ENCODE measurements at places on chromosomes 16 and 17. TPM values are rescaled to one million over a fixed set of nuclear protein-coding genes. Genes with fewer than 3 reads are reported as not detected.

The HP gene
- total RNA-seq = not detected

The HOXB9 gene
- total RNA-seq = 21.5 TPM

The SPEM3 gene
- not detected for total RNA-seq

The XYLT1 gene
- 18.7 TPM for total RNA-seq

The PEX12 gene
- 7.9 TPM for total RNA-seq

The CENPN gene
- total RNA-seq = 88.3 TPM

The ZNF207 gene
- 139 TPM for total RNA-seq

The MBTPS1 gene
- 79.0 TPM for total RNA-seq

- no peaks in the 10 kb centered on the region for H3K27me3 ChIP-seq
- no peak overlapping the region for H3K4me3 ChIP-seq
- no peak for DNase-seq
Observed at GRCh38 chr17:17552351-17553216, 38.9 kb downstream of the PEMT start.

- no peaks in the 10 kb centered on the region for H3K27me3 ChIP-seq
- H3K4me3 ChIP-seq = no peak overlapping the region
- H3K4me1 ChIP-seq = peaks cover 3% of the 10 kb centered on the region
- H3K36me3 ChIP-seq = peaks cover 34% of the 10 kb centered on the region
Observed at GRCh38 chr16:1346422-1347285, 5.0 kb downstream of the TSR3 start.

DNA sequence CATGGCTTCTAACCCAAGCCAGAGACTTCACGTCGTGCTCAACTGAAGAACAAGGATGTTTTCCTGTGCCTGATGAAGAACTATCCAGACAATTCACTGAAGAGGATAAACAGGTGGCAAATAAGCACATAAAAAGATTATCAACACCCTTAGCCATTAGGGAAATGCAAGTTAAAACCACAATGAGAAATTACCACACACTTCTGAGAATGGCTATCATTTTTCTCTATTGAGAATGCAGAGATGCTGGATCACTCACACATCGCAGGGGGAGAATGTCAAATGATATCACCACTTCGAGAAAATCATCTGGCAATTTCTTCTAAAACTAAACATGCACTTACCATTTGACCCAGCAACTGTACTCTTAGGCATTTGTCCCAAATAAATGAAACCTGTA lies 162.8 kb downstream of the IRX3 start:
- DNase-seq = no peak
- no peak overlapping the region for H3K27ac ChIP-seq
- H3K36me3 ChIP-seq = no peaks in the 10 kb centered on the region
- no peak overlapping the region for H3K4me3 ChIP-seq
- no peaks in the 10 kb centered on the region for H3K4me1 ChIP-seq

- no peaks in the 10 kb centered on the region for H3K36me3 ChIP-seq
- no peaks in the 10 kb centered on the region for H3K4me1 ChIP-seq
- no peak for DNase-seq
- no peaks in the 10 kb centered on the region for H3K27me3 ChIP-seq
- H3K4me3 ChIP-seq = no peak overlapping the region
Observed at GRCh38 chr16:1208239-1208830, 16.7 kb downstream of the TPSG1 start.

GRCh38 chr16:57123216-57123973 lies 31.0 kb downstream of the CPNE2 start:
- peaks cover 52% of the 10 kb centered on the region for H3K36me3 ChIP-seq
- no peaks in the 10 kb centered on the region for H3K4me1 ChIP-seq
- no peaks in the 10 kb centered on the region for H3K27me3 ChIP-seq
- no peak for DNase-seq

DNA sequence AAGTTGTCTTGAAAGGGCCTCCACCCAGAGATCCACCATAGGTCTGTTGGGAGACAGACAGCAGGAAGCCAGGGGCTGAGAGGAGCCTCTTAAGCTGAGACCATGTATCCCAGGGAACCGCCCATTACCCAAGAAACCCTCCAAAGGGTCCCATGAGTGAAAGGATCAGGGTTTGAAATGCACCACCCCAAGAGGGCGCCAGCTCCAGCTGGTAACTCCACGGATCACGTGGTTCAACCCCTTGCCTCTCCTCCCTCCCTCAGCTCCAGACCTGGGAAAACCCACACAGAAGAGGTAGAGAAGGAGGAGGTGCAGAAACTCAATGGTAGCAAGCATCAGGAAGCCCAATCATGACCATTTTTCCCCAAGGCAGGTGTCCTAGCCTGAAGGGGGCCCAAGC lies 148.7 kb downstream of the AIPL1 start:
- H3K27ac ChIP-seq = no peak overlapping the region
- no peaks in the 10 kb centered on the region for H3K27me3 ChIP-seq
- no peak overlapping the region for H3K4me3 ChIP-seq
- H3K36me3 ChIP-seq = no peaks in the 10 kb centered on the region
- DNase-seq = no peak
- no peaks in the 10 kb centered on the region for H3K4me1 ChIP-seq

DNA sequence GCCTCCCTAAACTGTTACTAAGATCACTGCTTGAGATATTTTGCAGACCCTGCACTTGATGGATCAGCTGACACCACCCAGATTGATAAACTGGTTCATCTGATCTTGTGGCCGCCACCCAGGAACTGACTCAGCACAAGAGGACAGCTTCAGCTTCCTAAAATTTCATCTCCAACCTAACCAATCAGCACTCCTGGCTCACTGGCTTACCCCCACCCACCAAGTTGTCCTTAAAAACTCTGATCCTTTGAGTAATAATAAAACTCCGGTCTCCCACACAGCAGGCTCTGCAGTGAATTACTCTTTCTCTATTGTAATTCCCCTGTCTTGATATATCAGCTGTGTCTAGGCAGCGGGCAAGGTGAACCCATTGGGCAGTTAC lies 174.8 kb downstream of the UTP18 start:
- no peaks in the 10 kb centered on the region for H3K36me3 ChIP-seq
- H3K4me3 ChIP-seq = no peak overlapping the region
- H3K27ac ChIP-seq = no peak overlapping the region
- H3K27me3 ChIP-seq = no peaks in the 10 kb centered on the region

DNA sequence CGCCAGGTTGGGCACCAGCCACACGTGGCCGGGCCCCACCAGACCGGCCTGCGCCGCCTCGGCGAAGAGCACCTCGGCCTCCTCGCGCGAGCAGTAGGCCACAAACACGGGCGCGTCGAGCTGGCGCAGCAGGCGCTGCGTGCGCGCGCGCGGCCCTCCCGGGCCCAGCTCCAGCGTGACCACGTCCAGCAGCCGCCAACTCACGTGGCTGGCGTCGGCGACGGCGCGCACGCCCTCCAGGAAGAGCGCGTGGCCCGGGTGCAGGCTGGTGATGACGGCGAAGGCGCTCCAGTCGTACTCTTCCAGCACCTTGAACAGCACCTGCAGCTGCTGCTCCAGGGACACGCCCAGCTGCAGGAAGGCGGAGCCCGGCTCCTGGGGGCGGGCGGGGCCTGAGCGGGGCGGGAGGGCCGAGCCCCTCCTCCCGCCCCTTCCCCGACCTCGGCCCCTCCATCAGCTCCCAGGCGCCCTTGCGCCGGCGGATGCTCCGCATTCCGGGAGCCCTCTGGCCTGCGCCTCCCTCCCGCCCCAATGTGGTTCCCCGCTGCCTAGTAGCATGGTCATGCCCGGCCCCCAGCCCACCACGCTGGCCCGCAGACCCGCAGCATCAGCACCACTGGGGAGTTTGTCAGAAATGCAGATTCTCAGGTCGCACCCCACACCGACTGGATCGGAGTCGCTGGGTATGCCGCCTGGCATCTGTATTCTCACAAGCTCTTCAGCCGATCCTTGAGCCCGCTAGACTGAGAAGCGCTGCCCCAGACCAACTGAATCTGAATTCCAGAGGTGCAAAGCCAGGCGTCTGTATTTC lies 7.2 kb downstream of the GRIN2C start:
- no peaks in the 10 kb centered on the region for H3K36me3 ChIP-seq
- peaks cover 24% of the 10 kb centered on the region for H3K27me3 ChIP-seq
- no peaks in the 10 kb centered on the region for H3K4me1 ChIP-seq
- no peak overlapping the region for H3K4me3 ChIP-seq
- DNase-seq = peak; percentile 62
- H3K27ac ChIP-seq = no peak overlapping the region

DNA sequence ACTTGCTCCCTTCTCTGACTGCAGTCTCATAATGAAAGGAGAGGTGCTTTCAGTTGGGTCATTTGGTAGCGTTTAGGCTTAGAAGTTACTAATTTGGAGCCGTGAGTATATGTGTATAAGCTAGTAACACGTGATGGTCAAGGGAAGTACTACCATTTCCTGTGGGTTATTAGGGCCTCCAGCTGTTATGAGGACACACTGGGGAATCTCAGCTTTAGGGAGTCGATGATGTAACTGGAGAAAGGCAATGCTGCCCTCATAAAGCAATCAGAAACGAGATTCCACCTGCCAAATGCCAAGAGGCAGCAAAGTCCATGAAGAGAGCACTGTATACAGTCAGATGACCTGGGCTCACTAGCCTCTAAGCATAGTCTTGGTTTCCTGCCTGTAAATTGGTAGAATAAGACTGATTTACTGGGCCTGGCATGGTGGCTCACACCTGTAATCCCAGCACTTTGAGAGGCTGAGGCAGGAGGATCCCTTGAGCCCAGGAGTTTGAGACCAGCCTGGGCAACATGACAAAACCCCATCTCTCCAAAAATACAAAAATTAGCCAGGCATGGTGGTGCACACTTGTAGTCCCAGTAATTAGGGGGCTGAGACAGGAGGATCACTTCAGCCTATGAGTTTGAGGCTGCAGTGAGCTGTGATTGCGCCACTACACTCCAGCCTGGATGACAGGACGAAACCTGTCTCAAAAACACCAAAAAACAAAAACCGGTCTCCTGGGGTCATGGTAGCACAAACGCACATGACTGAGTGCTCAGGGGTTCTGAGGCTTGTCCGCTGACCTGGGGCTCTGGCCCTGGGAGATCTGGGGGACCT lies 53.0 kb downstream of the SF3B3 start:
- peak; percentile 56 for DNase-seq
- peaks cover 24% of the 10 kb centered on the region for H3K36me3 ChIP-seq
- peaks cover 35% of the 10 kb centered on the region for H3K4me1 ChIP-seq
- no peak overlapping the region for H3K27ac ChIP-seq
- H3K4me3 ChIP-seq = no peak overlapping the region

DNA sequence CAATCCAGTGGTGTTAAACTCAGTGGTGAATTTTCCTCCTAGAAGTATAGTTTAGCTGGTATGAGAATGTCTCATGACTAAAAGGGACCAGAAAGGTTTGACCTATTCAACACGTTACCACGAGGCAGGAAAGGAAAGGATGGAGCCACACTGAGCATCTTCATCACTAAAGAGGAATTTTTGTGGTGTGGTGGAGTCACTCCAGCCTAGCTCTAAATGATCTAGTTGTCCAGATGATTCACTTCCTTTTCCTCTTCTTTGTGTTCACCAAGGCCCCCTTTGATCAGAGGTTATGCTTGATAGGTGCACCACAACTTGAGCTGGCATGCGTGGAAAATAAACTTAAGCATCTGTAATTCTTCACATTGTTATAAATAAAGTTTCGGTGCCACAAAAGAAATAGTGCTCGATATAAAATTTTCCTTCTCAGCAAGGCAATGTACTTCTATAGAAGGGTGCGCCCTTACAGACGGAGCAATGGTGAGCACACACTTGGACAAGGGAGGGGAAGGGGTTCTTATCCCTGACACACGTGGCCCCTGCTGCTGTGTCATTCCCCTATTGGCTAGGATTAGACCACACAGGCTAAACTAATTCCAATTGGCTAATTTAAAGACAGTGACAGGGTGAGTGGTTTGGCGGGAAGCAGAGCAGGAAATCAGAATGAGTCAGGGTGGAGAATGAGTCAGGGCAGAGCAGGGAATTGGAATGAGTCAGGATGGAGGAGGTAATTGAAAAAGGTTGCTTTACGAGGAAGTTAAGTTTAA lies 254.6 kb downstream of the HS3ST3A1 start:
- no peak overlapping the region for H3K27ac ChIP-seq
- no peaks in the 10 kb centered on the region for H3K4me1 ChIP-seq
- H3K27me3 ChIP-seq = no peaks in the 10 kb centered on the region
- H3K36me3 ChIP-seq = no peaks in the 10 kb centered on the region
- no peak for DNase-seq

- peak overlapping the region; percentile 70 for H3K27ac ChIP-seq
- H3K4me3 ChIP-seq = peak overlapping the region; percentile 0
- peaks cover 28% of the 10 kb centered on the region for H3K4me1 ChIP-seq
- H3K36me3 ChIP-seq = no peaks in the 10 kb centered on the region
- DNase-seq = peak; percentile 74
Observed at GRCh38 chr17:27473748-27474609, 17.7 kb downstream of the KSR1 start.

GRCh38 chr17:5485270-5486205 lies at the start of gene DERL2:
TSS of gene DERL2 (minus strand) at chr17:5486178. CDS start at chr17:5486161, 17 bp downstream.
- H3K27ac ChIP-seq = peak within 1 kb of the TSS; percentile 98
- H3K36me3 ChIP-seq = no peaks in the 10 kb centered on the region
- peak within 1 kb of the TSS; percentile 81 for H3K4me3 ChIP-seq
- DNase-seq = no peak
- no peaks in the 10 kb centered on the region for H3K27me3 ChIP-seq

GRCh38 chr17:3475812-3476610 lies at the start of gene ASPA:
TSS of gene ASPA (plus strand) at chr17:3475997. CDS start at chr17:3476160, 163 bp downstream.
- peak within 1 kb of the TSS; percentile 39 for H3K4me3 ChIP-seq
- no peaks in the 10 kb centered on the region for H3K27me3 ChIP-seq
- DNase-seq = no peak
- H3K36me3 ChIP-seq = no peaks in the 10 kb centered on the region
- peaks cover 12% of the 10 kb centered on the region for H3K4me1 ChIP-seq
